ENCODE measurements at places on chromosomes 11 and 22.
A peak's percentile ranks its signal among the peaks of the same experiment; 100 is the strongest.

- peak; percentile 15 for DNase-seq
Observed at GRCh38 chr22:47199261-47199978, 437.0 kb downstream of the TBC1D22A start.

GRCh38 chr11:45430361-45430760, 144.2 kb upstream of the SYT13 start:
- no peak for DNase-seq

DNA sequence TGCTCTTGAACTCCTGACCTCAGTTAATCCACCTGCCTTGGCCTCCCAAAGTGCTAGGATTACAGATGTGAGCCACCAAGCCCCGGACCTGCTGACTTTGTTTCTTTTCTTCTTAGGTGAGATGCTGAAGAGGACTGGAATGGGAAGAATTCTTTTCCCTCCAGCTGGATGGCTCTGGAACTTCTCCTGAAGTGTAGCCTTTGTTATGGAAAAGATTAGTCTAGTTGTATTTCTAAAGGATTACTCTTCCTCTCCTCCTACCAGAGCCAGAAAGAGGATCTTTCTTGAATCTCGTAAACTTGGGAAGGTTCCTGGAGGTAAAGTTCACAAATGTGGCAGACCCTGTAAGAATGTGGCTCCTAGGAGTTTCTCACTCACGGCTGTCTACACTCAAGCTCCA, 95.4 kb upstream of the LARGE1 start:
- DNase-seq = no peak

GRCh38 chr22:25553131-25553530, 11.3 kb upstream of the GRK3 start:
- DNase-seq = no peak

DNA sequence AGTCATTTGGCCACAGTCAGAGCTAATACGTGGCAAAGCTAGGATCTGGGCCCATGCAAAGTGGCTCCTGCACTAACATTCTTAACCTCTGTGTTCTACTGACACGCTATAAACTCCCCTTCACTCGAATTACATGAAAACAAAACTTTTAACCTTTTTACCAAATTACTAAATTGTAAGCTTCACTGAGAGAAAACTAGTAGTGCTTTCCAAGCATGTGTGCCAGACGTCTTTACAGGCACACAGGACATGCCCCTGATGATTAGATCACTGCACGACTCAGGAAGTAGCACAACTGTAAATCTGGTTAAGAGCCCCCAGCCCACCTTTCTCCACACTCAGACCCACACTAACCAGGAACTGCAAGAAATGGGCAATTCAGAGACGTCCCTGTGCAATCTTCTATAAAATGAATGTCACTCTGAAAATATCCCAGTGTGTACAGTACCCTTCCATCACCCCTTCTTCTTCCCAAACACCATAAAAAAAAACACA, 16.1 kb downstream of the PHF21A start:
- DNase-seq = no peak

- DNase-seq = peak; percentile 77
Observed at GRCh38 chr22:17563936-17564391, 666 bp downstream of the SLC25A18 start.

DNA sequence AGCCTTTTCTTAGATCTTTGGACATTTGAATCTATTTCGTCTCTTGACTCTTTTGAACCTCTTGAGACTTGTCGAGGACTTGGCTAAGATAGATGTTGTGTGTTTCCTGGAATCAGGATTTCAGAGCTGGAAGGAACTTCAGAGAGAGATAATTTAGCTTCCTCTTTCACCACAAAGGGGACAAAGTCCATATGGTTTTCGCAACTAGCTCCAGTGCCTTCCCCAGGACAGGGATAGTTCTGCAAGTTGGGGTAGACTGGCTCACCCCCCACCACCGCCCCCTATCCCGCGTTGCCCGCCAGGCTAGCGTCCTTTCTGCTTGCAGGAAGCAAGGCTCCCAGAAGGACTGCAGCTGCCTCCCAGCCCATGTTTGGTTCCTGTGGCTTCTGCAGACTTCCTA, 75.7 kb upstream of the MYO18B start:
- no peak for DNase-seq

DNA sequence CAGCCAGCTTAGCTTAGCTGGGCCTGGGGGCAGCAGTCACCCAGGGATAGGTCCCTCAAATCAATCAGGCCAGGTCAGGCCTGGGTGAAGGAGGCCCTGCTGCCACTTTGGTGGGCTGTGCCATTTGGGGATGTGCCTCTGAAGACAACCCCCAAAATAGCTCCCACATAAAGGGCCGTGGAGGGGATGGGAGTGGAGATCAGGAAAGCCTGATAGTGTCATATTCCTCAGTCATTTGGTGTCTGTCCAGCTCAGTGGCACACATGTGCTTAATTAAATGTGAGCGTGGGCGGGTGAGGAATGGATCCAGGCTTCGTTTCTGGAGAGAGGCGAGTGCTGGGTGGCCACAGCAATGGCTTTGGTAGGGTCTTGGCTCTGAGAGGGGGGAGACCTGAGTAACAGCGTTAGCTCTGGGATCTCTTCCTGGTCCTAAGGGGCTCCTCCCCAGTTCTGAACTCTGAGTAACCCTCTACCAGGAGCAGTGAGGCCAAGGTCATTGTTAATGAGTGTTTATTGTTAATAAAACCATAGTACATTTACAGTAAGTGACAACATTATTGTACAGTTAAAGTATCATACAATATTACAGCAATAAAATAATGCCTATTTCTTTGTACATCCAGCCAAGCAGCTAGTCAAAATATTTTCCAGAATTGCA, 45.2 kb downstream of the NAT10 start:
- DNase-seq = no peak

- no peak for DNase-seq
Observed at GRCh38 chr11:28702871-28703270, 594.7 kb downstream of the METTL15 start.

GRCh38 chr11:74696939-74697675, 34.1 kb downstream of the CHRDL2 start:
- DNase-seq = peak; percentile 67

DNA sequence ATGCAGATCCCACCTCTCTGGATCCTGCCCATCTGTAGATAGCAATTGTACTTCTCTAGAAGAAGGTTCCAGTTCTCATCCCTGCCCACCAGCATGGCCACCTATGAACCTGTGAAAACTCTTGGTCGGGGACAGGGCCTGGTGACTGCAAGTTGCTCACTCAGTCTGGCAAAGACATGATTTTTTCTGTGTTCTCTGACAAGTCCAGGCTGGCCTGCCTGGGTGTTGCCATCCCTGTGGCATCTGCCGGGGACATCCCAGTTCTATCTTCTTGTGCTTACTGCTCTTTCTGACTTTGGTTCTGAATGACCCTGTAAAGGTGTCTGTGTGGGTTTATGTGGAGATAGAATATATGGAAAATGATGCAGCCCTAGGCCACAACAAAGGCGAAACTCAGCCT, 545.8 kb downstream of the INSC start:
- no peak for DNase-seq

DNA sequence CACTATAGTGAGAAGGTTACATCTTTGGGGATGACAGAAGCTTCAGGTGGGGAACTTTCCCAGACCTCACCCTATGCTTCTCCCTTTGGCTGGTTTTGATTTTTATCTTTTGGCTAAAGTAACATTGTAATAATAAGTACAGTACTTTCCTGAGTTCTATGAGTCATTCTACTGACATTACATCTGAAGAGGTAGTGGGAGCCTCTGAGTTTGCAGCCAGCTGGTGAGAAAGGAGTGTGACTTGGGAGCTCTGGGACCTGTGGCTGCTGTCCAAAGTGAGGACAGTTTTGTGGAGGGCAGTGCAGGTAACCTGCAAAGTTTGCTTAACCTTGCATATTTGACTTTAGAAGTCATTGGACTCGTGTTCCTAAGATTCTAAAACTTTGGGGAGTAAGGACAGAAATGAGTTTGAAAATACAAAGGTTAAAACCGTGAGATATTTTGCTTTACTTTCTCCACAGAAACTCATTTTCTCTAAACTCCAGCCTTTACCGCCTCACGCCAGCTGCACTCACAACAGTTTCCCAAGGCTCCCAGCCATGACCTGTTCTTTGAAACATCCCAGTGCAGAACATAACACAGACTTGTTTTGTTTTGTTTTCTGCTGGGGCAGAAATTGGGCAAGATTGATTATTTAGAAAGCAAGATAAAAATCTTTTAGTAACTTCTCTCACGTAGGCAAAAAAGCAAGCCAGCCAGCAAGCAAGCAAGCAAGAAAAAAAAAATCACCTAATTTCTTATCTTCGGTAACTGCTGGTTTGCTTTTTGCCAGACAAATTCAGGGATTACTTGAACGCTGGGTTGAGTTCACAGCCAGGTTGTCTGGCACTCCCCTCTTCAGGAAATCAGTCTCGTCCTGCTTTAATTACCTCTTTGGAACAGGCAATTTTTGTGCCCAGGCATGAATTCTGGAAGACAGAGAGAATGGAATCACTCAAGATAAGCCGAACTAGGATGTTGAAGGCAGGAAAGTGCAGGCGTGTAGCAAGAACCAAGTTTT, 478.3 kb upstream of the ISX start:
- DNase-seq = no peak

- DNase-seq = no peak
Observed at GRCh38 chr22:42347281-42347824, 76.9 kb upstream of the TCF20 start.

DNA sequence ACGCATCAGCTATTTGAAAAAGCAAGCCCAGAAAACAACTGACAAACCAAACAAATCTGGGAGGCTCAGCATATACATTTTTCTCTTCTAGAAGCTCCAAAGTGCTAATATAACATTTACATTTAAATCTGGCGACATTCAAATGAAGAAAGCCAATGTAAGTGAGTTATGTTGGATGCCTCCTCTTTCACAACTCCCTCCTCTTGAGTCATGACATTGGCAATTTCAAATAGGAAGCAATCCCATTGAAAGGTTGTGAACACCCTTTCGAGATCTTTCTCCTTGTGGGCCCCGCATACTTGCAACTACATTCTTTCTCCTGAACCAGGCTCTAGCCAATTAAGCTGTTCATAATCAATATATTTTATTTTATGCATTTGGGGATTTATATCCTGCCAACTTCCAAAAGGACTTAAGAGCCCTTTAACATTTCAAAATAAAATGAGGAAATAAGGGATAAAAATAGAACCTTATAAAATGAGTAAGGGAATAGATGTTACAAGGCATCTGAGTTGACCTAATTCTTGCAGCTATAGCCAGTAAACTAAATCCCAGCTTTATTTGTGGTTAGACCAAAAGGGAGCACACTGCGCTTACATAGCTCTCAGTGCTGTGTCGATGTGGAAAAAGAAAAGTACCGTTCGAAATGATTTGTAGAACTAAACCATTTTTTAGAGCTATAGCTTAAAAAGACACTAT, 129.5 kb upstream of the SESN3 start:
- DNase-seq = no peak

Data from testis (tissue), 5 donors.